ENCODE measurements at places on chromosomes 11 and 22.

GRCh38 chr11:1998290-1998689, 648 bp upstream of the H19 start:
- no peak for DNase-seq

GRCh38 chr11:122649116-122649515, 6.4 kb upstream of the UBASH3B start:
- no peak for DNase-seq

DNA sequence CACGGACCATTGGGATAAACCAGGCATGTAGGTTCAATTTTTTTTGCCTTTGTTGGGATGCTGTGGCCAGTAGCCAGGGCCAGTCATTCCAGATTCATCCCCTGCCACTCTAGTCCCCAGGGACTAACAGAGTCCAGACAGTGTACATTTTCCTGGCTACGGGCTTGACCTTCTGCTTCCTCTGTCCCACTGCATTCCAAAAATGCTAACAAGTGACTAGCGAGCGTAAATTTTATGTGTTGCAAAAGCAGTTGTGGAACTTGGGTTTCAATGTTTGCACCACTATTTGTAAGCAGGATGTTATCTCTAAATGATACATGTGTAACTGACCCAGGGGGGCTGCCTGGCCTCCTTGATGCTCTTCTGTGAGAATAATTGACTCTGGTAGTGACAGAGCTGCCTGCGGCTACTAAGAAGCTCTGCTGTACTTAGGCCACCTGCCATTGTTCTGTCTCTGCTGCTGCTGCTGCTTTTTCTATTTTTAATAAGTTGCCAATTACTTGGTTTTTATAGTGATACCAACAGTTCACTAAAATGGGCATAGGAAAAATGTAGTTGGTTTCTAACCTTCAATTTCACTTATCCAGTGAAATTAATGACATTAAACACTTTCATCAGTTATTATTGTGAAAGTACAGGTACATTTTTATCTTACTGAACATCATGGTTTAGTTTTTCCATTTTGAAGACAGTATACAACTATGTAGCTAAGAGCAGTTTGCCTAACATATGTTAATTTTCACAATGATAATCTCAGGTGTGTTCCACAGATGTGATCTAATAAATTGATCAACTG, 26.8 kb downstream of the TNRC6B start:
- DNase-seq: no peak

DNA sequence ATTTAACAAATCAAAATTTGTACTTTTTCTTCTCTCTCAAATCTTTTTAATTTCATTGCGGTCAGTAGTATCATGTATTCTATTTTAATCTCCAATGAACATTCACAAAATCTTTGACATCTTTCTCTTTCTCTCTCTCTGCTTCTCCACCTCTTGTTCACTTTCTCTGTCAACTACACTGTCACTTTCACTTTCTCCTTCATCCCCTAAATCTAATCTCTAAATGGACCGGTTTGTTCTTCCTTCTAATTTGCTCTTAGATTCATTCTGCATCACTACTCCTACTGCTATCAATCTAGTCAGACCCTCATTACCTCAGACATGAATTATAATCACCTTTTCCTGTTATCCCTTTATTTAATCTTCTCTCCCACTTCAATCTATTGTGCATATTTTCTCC, 18.6 kb downstream of the CCDC73 start:
- DNase-seq: peak; percentile 32

DNA sequence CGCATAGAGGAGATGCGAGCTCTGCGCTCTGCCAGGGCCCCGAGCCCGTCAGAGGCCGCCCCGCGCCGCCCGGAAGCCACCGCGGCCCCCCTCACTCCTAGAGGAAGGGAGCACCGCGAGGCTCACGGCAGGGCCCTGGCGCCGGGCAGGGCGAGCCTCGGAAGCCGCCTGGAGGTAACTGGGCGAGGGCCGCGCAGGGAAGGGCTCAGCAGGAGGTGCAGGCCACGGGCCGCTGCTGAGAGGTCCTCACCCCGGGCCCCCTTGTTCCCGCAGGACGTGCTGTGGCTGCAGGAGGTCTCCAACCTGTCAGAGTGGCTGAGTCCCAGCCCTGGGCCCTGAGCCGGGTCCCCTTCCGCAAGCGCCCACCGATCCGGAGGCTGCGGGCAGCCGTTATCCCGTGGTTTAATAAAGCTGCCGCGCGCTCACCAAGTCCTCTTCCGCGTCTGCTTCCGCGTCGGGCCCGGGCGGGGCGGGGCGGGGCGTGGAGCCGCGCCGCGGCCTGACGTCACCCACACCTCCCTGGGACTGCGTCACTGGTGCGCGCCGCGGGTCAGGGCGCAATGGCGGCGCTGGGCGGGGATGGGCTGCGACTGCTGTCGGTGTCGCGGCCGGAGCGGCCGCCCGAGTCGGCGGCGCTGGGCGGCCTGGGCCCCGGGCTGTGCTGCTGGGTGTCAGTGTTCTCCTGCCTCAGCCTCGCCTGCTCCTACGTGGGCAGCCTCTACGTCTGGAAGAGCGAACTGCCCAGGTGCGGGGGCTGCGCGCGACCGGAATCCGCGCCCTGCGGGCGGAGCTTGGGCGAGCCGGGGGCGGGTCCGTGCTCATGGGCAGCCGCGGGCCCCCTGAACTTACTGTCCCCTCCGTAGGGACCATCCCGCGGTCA, at the start of gene RCE1:
Gene RCE1 (plus strand): TSS at position 546 of the 880 bp plus-strand sequence. CDS start 15 bp downstream, at position 561.
- peak; percentile 98 for DNase-seq

- DNase-seq: no peak
Measured at GRCh38 chr22:37266581-37267134, 15.7 kb upstream of the CYTH4 start.

DNA sequence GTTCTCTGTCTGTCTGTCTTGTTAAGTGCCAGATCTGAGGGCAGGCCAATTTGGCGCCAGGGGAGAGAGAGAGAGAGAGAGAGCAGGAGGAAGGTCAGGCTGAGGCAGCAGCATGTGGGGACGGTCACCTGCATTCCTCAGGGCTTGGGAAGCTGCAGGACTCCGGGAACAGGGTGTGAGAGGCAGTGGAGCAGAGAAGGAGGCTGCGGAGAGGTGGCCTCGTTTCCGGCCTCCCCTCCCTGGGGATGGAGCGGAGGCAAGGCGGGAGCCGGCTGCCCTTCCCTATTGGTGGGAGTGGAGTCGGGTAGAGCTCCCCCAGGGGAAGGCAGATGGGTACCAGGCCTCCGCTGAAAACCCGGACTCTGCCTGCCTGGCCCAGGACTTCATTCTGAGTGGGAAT, 9.7 kb downstream of the CLMP start:
- no peak for DNase-seq

- no peak for DNase-seq
Measured at GRCh38 chr11:64876835-64877341, 1.5 kb downstream of the EHD1 start.

- DNase-seq: peak; percentile 3
Measured at GRCh38 chr11:106917973-106918372, 100.3 kb downstream of the GUCY1A2 start.

GRCh38 chr11:113549611-113550578, 74.7 kb upstream of the DRD2 start:
- no peak for DNase-seq

- DNase-seq: no peak
Measured at GRCh38 chr11:68043029-68043348, 4.2 kb downstream of the TCIRG1 start.

DNA sequence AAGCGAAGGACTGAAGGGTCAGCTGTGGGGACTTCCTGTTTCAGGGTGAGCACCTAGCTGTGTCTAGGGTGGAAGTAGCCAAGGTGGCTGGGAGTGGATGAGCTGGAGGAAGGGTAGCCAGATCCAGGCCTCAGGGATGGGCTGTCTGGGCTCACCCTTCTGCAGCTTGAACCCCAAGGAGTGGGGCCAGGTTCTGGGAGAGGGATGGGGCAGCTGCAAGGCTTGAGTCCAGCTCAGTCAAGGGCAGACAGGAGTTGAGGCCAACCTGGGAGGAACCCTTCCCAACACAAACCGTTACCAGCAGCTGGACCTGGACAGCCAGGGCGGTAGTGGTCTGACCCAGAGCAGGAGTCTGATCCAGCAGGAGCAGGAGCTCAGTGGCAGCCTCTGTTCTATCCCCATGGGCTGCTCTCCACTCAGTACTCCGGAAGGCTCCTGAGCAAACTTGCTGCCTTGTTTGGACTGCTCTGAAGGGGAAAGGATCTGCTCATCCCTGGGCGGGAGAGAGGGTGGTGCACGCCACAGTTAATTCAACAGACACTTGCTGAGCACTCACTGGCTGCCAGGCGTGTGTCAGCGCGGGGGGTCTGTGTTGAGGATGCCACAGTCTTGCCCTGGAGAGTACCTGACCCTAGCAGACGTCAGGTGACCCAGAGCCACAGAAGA, 53.8 kb upstream of the THY1 start:
- DNase-seq: no peak

DNA sequence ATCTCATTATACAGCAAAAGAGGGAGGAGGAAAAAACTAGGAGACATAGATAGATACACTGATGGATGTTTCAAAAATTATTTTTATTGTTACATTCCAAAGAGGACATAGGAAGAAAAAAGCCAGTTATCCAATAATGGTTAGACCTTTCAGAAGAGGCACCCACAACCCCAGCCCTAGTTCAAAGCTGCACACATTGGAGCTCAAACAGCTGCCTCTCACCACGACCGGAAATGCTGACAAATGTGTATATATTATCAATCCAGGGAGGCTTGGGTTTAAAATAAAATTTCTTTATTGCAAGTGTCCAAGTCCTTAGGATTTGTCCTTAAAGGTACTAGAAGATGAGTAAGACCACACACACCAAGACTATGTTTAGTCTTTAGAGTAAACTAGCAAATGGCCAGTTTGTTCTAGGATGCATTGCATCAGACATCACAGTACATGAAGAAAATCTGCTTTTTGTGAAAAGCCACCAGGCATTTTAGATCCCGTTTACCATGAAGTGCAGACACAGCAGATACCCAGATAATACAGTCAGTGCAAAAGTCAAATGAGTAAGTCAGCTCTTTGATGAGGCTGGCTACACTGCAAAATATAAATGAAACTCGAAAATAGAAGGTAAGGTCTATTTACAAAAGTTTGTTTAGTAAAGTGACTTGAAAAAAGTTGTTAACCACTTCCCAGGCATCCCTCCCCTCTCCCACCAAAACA, 4.6 kb upstream of the ASCL3 start:
- DNase-seq: no peak

DNA sequence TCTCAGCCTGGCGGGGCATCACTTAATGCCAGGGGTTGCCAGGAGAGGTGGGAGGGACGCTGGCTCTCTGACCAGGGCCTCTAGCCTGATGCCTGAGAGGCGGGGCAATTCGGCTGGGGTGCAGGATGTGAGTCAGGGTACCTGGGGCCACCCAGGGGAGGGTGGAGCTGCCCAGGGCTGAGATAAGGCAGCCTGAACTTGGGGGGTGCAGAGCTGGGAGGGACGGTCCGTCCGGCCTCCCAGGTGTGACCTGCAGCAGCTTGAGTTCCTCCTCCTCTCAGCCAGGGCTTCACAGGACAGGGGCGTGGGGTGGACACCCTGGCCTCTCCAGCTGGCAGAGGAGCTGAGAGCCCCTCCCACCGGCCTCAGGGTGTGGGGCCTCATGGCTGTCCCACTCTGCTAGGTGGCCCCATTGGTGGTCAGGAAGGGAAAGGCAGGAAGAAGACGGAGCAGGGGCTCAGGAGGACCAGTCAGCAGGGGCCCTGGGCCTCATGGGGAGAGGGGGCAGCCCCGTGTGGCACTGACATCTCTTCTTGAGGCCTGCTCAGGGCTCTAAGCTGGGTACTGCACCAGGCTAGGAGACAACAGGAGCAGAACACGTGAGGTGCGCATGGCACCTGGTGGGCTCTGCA, 942 bp upstream of the RPS6KA4 start:
- DNase-seq: peak; percentile 32

DNA sequence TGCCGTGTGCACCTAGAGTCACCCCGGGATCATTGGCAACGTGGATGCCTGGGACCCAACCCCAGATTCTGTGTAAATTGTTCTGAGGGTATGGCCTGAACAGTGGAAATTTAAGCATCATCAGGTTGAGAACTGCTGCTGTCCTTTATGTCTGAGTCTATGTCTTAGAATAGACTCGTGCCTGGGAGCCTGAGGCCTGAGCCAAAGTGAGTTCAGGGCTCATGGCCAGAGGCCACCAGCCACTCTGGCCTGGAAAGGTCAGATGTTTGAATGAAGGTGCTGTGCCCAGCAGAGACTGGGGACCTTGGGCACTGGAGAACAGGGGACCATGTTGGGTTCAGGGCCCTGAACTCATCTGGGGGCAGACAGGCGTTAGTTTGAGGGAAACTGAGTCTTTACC, 91.1 kb downstream of the MYO18B start:
- DNase-seq: no peak

DNA sequence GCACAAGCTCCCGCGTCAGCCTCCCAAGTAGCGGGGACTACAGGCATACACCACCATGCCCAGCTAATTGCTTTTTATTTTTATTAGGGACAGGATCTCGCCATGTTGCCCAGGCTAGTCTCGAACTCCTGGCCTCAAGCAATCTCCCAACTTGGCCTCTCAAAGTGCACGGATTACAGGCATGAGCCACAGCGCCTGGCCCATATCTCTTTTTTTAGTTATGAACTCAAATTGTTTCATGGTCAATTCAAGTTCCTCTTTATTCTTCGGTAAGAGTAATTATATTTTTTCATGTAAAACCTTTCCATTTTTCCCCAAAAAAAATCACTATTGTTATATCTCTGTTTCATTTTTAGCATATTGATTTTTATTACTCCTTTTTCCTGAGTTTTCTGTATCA, 25.5 kb downstream of the FCHSD2 start:
- DNase-seq: no peak

DNA sequence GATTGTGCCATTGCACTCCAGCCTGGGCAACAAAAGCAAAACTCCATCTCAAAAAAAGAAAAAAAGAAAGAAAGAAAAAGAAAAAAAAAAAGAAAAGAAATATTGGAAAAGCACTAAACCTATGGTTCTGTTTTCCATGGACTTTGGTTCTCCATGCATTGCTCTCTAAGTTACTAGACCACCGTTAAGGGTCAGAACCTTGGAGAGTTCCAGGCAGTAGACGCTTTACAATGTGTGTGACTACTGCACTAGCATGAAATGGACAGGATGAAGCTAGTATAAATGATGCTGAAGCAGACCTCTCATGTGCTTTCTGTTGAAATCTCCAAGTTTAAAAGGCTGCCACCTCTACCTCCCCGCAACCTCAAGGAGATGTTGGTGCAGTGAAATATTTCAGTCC, 63.5 kb downstream of the SIK2 start:
- DNase-seq: peak; percentile 13

Data from GM13976 (cell line).